Stimulated activated CD4-positive, alpha-beta T cell treated with anti-CD3 and anti-CD28 coated beads, TNF-alpha, amount 100 ng/mL, for 24 hours (primary cell): ENCODE measurements at places on chromosomes 1 and 21.

DNA sequence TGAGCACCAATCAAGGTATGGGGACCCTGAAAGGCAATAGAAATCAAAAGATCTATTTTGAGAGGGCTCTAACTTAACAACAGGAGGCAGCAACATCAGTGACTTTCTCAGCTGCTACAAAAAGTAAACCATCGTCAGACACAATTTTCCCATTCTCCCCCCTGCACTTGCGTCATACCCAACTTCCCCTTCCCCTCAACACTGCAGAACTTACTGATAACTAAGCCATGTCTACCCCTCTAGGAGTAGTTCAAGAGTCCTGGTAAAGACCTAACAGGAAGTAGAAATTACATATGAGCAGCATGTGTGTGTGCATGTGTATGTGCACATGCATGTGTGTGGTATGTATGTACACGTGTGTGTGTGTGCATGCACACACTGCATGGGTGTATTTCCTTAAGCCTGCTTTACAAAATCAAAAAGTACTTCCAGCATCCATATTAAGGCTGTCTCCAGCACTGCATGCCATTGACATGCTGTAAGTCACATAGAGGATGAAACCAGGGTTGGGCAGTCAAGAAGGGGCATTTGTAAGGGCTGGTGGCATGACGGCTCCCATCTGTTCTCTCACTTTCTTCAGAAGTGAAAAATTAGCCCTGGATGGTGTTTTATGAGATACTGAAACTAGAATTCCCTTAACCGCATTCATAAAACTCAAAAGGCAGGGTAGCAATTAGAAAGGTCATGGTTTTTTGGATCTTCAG lies 460.1 kb upstream of the RUNX1 start:
- DNase-seq, result no peak

- no peak for DNase-seq
Measured at GRCh38 chr1:93350322-93350721, 4.6 kb downstream of the DR1 start.

- no peak for DNase-seq
Measured at GRCh38 chr1:201911826-201912571, 23.3 kb downstream of the SHISA4 start.

DNA sequence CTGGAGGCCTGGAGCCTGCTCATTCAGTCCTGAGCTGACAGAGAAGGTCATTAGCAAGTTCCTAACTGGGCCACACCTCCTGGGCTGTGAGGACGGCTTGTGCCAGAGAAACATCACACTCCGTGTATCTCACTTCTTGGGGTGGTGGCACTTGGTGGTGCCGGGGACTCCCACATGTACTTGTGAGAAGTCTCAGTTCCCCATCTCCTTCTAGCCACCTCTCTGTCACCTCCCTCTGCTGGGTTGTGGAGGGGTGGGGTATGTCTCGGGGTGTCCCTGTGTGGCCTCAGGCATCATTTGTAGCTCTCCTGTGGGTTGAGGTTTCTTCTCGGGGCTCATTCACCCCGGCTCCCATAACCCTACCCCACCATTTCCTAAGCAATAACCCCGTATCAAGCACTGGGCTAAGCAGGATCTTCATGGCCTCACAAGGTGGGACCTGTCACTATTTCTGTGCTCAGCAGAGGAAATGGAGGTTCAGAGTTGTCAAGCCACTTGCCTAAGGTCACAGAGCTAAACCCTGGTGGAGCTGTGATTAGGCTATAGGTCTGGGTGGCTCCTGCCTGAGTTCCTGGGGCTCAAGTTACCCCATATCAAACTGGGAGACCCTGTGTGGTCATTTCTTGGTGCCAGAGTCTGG lies 62.5 kb downstream of the UBIAD1 start:
- DNase-seq, result no peak
